ENCODE measurements at places on chromosomes 5 and 9. TPM values are rescaled to one million over a fixed set of nuclear protein-coding genes. Genes with fewer than 3 reads are reported as not detected.

DNA sequence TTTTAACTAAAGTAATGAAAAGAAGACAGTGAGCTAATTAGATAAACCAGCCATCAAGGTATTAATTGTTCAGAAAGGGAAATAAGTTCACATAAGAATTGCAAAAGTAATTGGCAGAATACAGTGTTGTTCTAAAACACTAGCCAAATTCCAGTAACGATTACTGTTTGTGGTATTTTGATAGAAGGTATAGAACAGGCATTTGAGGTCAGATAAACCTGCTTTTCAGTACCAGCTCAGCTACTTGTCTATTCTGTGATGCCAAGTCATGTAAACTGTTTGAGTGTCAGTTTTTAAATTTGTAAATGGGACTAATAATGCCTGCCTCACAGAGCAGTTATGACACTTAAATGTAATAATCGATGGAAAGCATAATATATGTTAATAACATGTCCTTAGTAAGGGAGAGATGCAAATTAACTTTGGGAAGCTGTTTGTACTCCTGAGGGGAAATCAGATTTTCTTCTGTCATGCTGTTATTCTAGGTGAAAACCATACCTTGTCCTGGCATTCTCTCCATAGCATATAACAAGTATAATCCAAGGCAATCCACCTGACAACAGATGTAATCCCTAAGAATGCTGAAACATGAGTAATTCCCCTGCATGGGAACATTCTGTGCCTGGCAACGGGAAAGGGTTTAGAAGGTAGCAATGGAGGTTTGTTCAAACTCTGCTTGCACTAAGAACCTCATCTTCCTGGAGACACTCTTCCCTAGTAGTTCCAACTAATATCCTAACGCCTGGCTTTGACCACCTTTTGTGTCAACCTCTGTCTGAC is 509.5 kb upstream of the PAPPA start:
- no peak for DNase-seq

- DNase-seq = no peak
These were observed 2118.6 kb upstream of the C9orf72 start for GRCh38 chr9:29691758-29692407.

GRCh38 chr9:76644647-76645250 is 119.5 kb upstream of the PCA3 start:
- no peak for DNase-seq

DNA sequence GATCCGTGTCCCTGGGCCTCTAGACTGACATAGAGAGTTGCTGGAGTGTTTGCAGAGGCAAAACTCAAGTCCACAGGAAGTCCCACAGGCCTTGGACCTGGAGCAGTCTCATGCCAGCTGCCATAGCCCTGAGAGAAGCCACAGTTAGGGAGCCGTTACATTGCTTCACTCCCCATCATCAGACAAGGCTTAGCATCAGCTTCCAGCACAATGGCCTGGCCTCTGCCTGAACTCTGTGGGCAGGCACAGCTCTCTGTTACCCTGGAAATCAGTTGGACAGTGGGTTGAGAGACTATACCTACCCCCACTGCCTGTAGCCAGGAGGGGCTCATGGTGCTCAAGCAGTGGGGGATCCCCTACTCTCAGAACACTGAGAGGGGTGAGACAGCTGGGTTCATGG is 16.2 kb upstream of the C9orf72 start:
- no peak for DNase-seq

DNA sequence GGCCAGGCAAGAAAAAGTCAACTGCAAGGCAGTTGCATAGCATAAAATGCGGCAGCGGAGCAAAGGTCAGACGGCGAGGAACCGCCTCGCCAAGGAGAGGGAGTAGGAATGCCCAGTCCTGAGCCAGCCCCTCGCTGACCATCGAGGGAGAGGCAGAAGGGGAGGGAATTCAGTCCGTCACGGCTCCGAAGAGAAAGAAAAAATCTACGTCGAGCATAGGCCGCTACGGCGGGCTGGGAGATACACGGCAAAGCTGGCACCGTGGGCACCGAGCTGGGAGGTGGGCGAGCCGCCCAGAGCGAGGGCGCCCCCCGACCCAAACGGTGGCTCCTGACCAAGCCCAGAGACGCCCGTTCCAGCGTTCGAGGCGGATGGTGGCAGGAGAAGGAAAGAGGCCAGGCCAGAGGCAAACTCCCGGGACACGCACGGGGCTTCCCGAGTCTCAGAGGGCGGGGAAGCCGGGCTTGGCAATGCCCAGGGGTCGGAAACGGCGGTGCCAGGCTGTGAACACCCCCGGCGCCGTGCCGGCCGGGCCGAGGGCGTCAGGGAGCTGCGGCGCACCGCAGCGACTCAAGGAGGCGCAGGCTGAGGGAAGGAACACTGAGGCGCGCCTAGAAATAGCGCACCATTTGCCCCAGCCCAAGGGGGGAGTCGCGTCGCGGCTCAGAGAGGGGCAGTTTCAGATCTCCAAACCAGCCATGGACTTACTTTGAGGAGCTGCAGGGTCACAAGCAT is 518 bp downstream of the SPRY4 start:
- no peak for DNase-seq

DNA sequence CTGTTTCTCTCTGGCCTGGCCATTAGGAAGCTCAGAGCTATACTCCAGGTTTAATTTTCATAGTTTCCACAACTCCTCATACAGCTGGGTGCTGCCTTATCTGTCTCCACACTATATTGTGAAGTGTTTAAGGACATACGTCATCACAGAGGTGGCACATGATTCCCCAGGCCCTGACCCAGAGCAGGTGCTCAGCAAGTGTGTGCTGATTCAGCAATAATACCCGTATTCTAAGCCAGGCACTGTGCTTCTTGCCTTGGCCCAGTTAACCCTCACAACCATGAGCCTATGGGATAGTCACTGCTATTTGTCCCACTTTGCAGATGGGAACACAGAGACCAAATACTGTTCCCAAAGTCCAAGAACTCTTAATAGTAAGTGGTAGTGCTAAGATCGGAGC is 93.5 kb upstream of the SMIM23 start:
- DNase-seq = no peak

Gene RETREG1
- 50.5 TPM for polyA plus RNA-seq

Gene ZBED3
- polyA plus RNA-seq = 31.6 TPM

All from renal cortex interstitium (tissue), 15 donors.